ENCODE measurements at places on chromosomes 6 and 20.

- DNase-seq, result no peak
Observed at GRCh38 chr6:75611011-75611701, 9.5 kb downstream of the SENP6 start.

DNA sequence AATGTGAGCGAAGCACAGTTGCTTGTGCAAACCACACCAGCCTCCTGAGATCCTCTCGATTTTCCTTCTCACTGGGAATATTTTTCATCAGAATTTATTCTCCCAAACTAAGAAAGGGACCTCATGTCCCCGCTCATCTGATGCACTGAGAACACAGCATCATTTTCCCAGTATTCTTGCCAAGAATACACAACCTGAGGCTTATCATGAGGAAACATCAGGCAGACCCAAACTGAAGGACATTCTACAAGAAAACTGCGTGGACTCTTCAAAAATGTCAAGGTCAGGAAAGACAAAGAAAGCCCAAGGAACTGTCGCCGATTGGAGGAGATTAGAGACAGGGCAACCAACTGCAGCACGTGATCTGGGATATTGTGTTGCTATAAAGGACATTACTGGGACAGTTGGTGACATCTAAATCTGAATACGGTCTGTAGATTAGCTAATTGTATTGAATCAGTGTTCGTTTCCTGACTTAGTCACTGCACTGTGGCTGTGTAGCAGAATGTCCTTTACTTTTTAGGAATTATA lies 72.3 kb downstream of the SNX5 start:
- DNase-seq, result no peak

DNA sequence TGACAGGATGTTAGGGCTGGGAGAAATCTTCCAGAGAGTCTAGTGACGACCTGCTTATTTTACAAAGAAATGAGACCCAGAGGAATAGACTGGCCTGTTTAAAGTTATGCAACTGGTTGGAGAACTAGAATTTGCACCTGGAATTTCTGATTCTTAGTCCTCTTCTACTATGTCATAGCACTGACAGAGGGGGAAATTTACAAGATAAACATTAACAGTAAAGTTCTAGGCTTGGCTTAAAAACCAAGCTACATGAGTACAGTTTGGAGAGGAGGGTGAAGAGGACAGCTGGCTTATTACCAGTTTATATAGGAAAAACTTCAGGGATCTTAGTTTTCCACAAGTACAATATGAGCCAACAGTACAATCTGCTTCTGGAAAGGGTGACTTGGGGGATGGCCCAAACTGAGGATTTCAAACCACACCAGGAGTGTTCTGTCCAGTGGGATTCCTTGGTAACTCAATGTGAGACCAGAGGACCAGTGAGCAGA lies 269.6 kb downstream of the CD109 start:
- no peak for DNase-seq

DNA sequence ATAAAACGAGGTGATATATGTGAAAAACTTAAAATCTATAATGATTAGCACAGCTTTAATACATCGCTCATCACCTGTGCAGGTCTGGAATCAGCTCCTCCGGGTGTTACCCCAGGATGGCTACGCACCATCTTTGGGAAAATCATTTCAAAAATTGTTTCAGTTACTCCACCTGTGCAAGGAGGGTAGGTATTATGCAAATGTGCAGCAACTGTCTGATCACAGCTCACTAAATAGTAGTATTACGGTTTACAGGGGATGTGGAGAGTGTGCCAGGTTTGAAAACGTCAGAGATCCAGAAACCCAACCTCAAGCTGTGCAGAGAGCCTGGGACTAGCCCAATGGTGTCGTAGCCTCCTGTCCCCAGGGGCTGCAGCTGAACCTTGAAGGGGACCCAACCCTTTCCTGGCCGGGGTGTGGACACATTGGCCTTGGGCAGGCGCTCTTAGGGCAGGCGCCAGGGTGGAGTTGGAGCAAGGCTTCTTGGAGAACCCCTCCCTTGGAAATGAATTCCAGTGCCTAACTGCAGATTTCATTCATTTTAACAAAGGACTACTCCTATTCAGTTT lies 24.2 kb upstream of the SGK1 start:
- no peak for DNase-seq

GRCh38 chr6:161901740-161902426 lies 628.0 kb upstream of the AGPAT4 start:
- DNase-seq, result no peak

- no peak for DNase-seq
Observed at GRCh38 chr6:150588888-150589499, 10.7 kb upstream of the PLEKHG1 start.

GRCh38 chr20:46624946-46625345 lies 26.3 kb downstream of the SLC13A3 start:
- DNase-seq, result no peak

DNA sequence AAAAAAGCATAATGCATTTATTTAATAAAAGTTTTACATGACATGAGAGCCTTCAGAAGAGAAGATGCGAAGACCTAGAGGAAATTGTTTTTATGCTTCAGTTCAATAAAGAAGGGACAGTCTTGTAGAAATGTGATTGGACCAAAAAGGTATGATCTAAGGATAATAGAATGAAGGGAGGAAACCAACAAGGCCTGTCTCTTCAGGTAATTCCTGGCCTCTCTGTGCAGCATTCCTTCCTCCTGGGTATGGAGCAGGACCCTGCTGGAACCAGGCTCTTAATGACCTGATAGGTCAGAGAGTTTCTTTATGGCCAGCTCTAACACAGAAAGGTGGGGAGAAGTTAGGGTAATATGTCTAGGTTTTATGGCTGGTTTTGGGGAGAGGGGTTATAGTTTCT lies 162.8 kb upstream of the HEY2 start:
- DNase-seq, result no peak

DNA sequence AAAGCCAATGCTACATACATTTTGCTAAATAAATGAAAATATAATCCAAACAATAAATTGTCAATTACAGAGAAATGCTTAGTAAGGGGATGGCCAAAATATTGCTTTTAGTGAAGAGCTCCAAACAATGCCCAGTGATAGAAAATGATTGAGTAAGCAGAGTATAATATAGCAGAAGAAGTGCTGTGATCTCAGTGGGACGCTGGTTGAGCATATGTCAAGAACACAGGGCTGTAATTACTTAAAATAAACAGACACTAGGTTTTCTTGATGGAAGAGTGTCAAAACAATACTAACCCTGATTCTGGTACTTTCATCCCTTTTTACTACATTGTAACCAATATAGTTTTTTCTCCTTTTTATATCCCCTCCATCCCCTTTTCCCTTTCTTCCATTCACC lies 150.3 kb downstream of the GRIK2 start:
- DNase-seq, result no peak

- DNase-seq, result no peak
Observed at GRCh38 chr6:41462033-41462432, 84.1 kb upstream of the FOXP4 start.

- no peak for DNase-seq
Observed at GRCh38 chr6:10112871-10113549, 301.9 kb downstream of the TFAP2A start.

DNA sequence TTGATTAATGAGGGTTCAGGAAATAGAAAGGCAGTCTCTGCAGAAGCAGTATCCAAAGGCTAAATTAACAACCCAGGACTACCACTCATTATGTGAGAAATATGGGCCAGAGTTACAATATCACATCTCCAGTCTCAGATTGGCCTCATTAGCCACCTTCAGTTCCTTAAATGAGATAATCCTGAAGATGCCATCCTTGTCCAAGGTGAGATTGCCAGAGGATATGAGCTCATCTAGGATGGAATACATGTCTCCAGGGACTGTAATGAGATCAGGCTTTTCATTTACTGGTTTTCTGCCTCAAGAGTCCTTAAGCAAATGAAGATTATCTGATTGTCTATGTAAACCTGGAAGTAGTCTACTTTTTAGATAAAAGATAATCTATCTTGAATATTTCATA lies 196.3 kb downstream of the FUT9 start:
- no peak for DNase-seq

DNA sequence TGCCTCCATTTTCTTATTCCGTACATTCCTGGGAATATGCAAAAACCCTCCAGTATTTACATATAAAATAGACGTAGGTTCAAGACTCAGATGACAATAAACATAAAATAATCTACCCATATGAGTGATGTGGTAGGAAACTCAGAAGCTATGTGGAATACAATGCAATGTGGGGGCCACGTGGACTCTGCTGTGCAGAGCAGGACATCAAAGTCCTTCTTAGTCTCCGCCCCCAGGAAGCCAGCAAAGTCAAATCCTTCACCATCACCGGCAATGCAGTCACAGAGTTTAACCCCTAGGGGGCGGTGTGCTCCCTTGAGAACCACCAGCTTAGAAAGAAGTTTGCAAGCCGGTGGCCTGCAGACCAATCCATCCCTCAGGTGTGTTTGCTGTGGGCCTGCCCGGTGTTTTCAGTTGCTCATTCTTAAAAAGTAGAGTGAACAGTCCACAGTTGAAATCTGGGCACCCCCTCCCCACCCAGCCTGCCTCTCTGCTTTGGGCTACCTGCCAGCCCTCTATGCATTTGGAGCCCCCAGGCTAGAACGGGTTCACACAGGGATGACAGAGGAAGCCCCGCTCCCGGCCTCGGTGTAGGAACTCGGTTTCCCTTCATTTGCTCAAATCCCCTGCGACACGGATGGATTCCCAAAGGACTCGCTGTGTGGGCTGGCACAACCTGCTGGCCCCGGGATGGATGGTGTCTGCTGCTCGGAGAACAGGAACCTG lies 59.9 kb downstream of the SULF2 start:
- DNase-seq, result peak; percentile 77

Measured in ovary (tissue), 10 donors.